SK-MEL-5 (cell line): ENCODE measurements at places on chromosomes 5 and 9. TPM values are rescaled to one million over a fixed set of nuclear protein-coding genes. Genes with fewer than 3 reads are reported as not detected.

LRRC19 gene
- total RNA-seq = not detected in 2 replicates

PCDHGB4 gene
- total RNA-seq = 0.08 and 0.26 TPM in 2 replicates

DNA sequence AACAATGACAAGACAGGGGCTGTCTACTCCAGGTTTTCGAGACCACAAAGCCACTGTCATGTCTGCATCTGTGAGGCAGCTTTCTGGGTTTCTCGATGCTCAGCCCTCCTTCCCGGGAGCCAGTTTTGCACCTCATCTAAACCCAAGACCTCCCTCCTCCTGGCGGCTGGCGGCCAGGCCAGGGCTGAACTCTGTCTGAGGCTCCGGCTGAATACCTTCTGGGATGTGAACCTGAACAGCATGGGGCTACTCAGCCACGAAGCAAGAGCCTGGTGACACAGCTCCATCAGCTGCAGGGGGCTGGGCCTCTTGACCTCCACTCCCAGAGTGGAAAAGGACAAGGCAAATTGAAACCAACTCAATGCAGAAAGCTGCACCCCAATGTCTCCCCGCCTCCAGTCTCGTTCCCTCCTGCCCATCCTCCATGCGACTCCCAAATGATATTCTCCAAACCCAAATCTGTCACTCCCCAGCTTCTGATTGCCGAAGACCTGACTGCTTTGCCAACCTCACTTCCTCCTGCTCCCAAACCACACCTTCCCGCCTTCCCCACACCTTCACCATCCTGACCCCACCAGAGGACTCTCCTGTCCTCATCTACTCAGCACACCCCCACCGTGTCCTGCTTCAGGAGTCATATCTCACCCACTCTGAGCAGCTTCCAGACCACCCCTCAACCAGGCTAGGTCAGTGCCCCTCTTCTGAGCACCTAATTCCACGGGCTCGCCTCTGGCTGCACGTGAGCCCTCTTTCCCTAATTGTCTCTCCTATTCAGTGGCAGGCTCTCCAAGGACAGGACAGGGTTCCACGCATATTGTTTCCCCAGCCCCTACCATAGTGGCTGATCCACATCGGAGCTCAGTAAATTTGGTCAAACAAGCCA lies 4.5 kb downstream of the ANKS6 start:
- no peak for DNase-seq

DNA sequence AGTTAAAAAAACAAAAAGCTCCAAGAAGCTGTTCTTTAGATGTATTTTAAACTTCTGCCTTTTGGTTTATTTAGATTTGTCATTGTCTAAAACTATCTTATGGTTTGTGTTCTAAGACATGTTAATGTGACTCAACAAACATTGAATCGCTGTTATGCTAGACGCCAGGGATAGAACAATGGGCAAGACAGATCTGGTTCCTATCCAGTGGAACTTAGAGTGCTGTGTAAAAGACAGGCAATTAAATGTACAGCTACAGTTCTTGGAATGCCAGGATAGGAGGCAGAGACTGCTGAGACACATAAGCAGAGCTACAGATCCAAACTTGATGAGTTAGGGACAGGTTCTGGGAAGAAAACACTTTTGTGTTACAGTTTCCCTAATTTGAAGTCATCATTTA lies 22.4 kb downstream of the LYRM7 start:
- no peak for DNase-seq

MCCC2 gene
- total RNA-seq = 53.2 and 56.4 TPM in 2 replicates

DNA sequence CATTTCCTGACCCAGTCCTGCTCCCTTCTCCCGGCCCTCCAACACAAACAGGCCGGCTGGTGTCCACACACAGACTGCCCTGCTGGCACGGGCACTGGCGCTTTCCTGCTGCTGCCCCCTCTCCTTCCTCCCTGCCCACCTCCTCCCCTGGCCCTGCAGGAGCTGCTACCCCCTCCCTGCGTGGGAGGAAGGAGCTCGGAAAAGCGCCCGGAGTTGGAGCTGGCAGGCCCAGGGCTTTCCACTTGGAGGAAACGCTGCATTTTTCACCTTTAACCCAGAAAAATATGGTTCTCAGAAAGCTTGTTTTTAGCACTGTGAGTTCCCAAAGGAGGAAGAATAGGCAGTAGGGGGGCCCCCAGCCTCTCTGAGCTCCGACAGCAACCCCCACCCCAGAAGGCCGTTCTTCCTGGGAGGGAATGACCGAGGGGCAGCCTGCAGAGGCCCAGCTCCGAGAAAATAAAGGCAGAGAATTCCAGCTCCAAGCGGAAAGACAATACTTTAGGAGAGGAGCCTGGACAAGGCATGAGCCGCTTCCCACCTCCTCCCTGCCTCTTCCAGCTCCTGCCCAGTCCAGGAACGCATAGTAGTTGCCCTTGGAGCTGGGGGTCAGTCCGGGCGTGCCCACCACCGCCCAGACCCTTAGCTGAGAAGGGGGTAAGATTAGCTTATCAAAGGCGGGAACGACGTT lies 88.9 kb downstream of the LIFR start:
- DNase-seq = no peak

CCL28 gene
- 46.8 and 51.4 TPM in 2 replicates for total RNA-seq

C9 gene
- total RNA-seq = 0.03 and 0.05 TPM in 2 replicates

SLC6A3 gene
- total RNA-seq = not detected in 2 replicates

GRCh38 chr5:53298841-53299240 lies 181.6 kb upstream of the FST start:
- no peak for DNase-seq

DNA sequence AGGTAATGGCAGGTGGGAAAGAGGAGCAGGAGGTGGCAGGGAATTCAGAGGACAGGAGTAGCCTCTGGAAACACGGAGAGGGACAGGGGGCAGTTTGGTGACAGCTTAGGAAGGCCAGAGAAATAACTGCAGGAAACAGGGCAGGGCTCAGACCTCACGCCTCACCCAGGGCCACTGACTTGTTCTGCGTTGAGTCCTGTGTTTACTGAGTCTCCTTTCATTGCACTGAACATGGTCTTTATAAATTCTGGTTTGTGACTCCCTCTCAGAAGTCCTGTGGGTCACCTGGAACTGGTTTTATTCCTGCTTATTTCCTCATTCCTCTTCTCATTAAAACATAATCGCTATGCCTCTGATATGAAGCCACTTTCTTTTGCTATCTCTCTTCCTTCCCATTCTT lies 55.2 kb upstream of the ZNF622 start:
- no peak for DNase-seq

- DNase-seq = no peak
Observed at GRCh38 chr5:98827588-98828284, 54.3 kb downstream of the RGMB start.

GRCh38 chr5:37495210-37495609 lies 116.1 kb downstream of the WDR70 start:
- DNase-seq = peak; percentile 48

- DNase-seq = no peak
Observed at GRCh38 chr5:135921388-135921787, 25.7 kb upstream of the IL9 start.

DNAH5 gene
- 0.11 and 0.43 TPM in 2 replicates for total RNA-seq

DNA sequence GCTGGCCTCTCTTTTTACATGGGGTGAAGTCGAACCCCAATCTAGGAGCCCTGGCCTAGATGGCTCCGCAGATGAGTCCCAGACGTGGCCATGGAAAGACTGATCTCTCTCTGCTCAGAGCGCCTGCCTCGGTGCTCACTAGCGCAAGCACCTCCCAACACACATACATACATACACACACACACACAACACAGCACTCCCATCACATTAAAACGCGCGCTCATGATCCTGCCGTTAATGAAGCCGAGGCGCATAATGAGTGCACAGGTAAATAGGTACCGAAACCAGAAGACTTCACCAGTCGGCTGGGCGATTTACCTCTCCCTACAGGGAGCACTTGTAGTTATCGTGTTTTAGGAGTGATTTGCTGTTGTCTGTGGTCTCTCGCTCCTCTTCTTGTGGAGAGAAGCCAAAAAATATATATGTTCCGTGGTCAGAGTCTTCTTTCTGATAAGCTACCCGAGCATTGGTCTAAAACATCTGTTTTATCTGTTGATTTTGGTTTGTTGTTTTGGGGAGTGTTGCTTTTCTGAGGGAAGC lies 207.7 kb downstream of the MEF2C start:
- peak; percentile 59 for DNase-seq

FAF2 gene
- total RNA-seq = 36.6 and 40.8 TPM in 2 replicates

DNA sequence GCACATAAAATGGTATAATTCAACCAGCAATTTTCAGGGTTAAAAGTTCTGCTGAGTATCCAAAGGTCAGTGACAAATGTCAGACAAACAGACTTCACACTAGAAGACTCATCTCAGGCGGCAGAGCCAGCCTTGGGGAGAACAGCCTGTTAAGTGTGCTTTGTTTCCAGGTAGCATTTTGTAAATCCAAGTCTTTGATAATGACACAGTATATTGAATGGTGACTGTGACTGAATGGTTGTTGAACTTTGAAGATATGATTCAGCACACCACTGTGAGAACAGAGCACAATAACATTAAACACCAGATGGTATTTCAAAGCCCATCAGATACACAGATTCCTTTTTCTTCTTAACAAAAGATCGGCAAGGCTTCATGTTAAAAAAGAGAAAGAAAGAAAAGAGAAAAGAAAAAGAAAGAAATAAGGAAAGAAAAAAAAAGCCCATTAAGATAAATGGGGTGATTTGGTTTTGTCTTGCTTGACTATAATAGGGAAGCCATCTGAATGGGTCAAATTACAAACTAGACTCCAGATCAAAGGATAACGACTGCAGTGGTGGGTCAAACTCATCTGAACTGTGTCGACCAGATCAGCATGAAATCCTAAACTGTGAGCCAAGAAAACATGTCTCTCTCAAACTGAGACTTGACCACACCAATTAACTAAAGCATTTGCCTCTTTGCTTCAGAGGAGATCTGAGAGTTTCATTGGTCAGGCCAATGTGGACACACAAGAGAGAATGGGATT lies 313.0 kb upstream of the ZNF608 start:
- DNase-seq = peak; percentile 72

INSL4 gene
- total RNA-seq = 0.13 and 0.40 TPM in 2 replicates

DNA sequence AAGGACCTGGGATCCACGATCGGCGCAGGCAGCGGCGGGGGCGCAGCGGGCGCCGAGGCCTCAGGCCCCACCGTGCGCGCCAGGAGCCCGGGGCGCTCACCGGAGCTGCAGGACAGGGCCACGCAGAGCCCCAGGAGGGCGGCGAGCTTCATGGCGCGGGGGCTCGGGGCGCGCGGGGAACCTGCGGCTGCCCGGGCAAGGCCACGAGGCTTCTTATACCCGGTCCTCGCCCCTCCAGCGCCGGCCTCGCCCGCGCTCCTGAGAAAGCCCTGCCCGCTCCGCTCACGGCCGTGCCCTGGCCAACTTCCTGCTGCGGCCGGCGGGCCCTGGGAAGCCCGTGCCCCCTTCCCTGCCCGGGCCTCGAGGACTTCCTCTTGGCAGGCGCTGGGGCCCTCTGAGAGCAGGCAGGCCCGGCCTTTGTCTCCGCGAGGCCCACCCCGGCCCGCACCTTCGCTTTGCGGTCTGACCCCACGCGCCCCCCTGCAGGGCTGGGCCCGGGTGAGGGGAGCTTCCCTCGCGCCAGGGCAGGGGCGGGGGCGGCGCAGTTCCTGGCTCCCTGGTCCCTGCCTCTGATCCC lies at the start of gene SCGB3A1:
Gene SCGB3A1, minus strand, starts transcription at position 189 of the 577 bp plus-strand sequence. Its CDS starts 37 bp downstream, at position 152.
- DNase-seq = no peak

GRCh38 chr9:6506571-6506970 lies 93.6 kb downstream of the UHRF2 start:
- peak; percentile 36 for DNase-seq

DNA sequence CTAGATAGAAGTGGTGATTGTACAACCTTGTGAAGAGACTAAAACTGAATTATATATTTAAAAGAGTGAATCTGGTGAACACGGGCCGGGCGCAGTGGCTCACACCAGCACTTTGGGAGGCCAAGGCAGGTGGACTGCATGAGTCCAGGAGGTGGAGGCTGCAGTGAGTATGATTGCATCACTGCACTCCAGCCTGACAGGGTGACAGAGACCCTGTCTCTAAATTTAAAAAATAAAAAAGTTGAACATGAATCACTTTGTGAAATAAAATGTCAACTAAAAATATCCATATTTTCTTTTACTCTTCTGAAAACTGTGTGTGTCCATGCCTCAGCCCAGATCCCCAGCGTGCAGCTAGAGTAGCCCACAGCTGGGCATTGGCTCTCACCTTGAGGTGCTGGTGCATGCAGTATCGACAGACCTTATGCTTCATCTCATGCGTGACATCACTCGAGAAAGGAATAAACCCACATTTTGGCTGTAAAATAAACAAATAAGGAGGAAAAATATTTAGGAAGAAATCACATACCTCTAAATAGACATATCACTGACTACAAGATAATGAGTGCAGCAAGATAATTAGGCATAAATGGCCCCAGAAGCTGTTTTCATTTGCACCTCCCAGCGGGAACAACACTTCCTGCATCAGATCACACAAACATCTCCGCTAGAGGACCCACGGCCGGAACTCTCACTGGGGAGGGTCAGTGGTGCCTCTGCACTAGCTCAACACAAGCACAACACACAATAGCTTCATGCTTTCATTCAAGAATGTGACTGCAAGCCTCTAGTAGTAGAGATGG lies 22.1 kb downstream of the IPPK start:
- DNase-seq = no peak

DNA sequence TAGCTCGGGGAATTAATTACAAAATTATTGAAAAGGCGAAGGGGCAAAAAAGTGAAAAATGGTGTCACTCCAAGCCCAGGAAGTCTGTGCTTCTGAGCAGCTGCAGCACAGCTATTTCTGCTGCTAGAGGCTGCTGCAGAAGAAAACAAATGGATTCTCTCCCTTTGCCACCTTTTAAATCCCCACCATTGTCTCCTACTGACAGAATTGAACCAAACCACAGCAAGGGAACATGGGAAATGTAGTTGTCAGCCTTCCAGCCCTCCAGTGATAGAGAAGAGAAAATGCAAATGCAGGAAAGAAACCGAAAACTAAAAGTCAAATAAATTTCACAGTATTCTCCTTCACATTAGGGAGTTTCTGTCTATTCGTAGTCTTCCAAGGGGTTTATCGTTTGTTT lies 33.4 kb upstream of the CDC42SE2 start:
- DNase-seq = peak; percentile 58

DNA sequence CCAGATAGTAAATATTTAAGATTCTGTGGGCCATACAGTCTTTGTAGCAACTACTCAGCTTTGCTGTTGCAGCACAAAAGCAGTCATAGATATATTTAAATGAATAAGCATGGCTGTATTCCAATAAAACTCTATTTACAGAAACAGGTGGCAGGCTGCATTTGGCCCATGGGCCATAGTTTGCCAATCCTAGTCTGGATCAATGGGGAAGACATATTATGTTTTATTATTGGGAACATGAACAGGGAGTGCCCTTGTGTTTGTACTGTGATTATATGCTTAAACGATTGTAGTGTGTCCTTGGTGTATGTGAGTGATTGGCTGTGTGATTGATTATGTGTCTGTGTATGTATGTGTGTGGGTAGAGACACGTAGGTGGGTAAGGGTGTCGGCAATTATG lies 12.0 kb upstream of the CCL27 start:
- DNase-seq = no peak

- DNase-seq = no peak
Observed at GRCh38 chr5:116930616-116931015, 356.0 kb upstream of the SEMA6A start.

DNA sequence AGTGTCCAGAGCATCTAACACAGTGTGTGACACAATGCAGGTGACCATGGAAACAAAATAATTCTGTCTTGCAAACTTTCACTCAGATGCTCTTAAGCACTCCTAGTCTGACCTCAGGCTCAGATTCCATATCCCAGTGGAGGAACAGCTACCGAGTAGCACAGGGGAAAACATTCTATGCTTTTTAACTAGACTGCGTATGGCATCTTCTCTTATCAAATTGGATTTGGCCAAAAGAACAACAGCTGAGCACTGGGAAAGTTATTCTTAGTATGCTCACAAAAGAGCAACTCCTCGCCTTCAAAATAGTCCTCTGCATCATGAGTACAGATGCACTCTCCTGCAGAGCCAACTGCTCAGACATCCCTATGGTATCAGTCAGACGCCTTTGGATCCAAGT lies 528.2 kb upstream of the DAP start:
- no peak for DNase-seq
